ENCODE measurements at places on chromosomes 12 and 14.
A peak's percentile ranks its signal among the peaks of the same experiment; 100 is the strongest.

DNA sequence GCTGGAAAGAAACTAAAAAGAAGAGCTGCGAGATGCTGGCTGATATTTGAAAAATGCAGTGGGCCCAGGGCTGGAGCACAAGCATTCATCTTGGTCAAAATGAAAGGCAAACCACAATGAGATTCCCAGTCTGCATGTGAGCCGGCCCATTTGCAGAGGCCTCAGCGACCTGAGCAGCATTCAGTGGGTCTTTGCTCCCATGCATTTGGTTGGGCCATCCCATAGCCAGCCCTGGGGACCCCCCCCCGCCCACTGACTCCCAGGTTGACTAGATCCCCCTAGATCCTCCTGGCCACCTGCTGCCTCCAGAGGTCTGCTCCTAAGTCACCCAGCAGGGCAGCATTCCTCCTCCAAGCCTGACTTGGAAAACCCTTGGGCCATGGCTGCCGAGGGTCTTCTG lies 59.8 kb downstream of the PRMT8 start:
- DNase-seq: no peak

DNA sequence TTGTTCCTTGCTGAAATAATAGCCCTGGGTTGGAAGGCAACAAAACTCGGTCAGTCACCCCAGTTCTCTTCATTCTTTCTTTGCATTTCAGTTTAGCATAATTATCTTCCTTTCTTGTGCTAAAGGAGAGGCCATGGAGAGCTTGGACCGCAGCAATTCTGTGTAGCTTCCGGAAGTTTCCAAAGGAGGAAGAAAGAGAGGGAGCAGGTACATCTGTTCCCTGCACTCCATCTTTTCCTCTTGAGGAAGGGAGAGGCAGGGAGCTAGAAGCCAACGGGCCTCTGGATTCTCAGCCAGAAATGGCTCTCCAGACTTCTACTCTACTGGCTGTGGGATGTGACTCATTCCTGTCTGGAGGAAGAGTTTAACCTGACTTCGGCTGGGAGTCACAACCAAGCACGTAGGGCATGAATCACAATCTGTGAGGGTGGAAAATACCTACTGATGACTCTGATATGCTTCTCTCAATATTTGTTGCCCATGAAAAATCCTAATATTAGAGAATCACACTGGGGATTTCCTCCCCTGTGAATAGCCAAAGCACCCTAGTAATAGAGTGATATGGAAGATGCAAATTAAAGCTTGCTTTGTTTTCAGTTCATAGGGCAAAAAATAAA lies 17.0 kb downstream of the ANO6 start:
- no peak for DNase-seq

- no peak for DNase-seq
Measured at GRCh38 chr12:56021889-56022497, 1.1 kb downstream of the IKZF4 start.

DNA sequence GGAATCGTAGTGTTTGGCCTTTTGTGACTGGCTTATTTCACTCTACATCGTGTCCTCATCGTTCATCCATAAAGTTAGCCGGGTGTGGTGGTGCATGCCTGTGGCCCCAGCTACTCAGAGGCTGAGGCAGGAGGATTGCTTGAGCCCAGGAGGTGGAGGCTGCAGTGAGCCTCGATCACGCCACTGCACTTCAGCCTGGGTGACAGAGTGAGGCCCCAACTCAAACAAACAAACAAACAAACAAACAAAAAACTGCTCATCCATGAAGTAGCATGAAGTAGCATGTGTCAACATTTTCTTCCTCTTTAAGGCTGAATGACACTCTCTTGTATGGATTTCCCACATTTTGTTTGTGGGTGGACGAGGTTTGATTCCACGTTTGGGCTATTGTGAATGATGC lies 44.0 kb upstream of the MEG3 start:
- DNase-seq: no peak

- DNase-seq: no peak
Measured at GRCh38 chr12:64010069-64010686, 165.7 kb downstream of the SRGAP1 start.

GRCh38 chr12:128745772-128746689 lies 77.7 kb downstream of the SLC15A4 start:
- DNase-seq: no peak

DNA sequence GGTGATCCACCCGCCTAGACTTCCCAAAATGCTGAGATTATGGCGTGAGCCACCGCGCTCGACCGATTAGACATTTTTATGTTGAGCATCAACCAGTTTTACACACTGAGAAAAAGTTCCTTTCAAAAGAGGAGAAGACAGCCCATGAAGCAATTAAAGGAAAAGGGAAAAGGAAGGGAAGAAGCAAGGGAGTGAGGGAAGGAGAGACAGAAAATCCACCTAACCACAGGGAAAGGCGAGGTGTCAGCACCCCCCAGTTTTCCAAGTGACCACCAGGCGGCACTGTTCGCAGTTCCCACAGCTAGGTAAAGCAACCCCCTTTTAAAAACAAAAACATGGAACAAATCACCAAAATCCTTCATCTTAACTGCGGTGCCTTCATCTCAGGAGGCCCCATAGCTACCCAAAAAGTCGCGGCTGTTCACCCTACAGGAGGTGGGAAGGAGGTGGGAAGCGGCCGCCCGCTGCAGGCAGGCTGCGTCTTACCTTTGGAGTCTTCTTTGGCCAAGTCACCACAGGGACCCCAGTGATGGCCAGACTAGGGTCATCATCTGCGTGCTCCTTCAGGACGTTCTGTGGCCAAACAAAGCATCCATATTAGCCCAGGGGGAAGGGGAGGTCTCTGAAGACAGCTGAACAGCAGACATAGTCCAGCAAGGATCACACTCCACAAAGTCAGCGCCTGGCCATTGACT lies 86.6 kb downstream of the KDM2B start:
- DNase-seq: peak; percentile 30

- DNase-seq: no peak
Measured at GRCh38 chr14:52314595-52315354, 663 bp downstream of the PTGER2 start.

DNA sequence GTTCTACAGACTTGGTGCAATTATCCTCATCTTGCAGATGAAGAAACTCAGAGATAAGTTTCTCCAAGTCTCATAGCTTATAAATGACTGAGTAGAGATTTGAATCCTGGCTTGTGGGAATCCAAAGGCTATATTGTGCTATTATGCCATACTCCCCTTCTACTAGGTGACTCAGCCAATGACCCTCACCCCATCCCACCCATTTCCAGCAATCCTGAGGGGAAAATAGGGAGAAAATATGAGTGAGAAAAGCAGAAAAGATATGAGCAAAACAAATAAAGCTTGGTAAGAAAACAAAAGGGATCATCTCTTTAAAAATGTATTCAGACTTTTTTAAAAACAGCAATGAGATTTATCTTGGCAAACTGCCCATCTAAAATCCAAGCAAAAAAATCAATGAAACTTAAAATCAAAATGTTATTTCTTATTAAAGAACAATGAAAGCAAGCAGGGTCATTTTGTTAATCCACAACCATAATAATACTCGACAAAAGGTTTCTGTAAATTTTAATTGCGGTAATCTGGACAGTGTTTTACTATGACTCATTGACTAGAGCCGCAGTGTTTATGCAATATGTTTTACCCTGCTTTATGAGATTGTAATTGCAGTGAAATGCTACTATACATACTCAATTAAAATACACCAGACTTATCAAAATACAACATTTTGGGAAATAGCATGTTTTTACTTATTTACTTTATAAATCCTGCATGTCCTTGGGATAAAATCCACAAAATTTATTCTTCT lies 13.1 kb upstream of the LGR5 start:
- no peak for DNase-seq

DNA sequence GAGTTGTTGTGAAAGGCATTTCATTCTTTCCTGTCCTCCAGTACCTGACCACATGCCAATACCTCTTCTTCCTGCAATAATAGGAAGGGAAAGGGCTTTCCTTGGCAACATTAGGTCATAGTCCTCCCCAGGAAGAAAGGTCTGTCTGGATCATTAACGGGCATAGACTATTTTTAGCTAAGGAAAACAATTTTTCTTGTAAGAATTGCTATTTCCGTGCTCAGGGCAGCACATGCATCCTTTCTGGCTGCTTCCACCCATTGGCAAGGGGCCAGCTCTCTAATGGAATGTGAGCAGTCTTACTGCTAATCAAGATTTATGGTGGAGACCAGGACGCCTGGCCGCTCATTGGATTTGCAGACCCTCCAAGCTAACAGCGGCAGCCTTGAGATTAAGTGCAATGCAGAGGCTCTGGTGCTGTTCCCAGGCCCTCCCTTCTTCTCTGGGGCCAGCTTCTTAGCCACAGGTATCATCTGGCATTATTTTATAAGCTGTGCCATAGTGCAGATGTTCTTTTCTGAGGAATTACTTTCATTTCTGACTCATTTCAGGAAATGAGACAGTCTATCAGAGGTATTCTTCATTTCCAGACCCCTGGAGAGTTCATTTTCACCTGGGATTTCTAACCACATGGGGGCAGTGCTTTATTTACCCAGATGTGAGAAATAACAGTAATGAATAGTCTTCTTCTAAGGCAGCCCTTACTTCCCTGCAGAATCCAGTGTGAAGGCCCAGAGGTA lies 52.9 kb downstream of the ANO6 start:
- DNase-seq: no peak

DNA sequence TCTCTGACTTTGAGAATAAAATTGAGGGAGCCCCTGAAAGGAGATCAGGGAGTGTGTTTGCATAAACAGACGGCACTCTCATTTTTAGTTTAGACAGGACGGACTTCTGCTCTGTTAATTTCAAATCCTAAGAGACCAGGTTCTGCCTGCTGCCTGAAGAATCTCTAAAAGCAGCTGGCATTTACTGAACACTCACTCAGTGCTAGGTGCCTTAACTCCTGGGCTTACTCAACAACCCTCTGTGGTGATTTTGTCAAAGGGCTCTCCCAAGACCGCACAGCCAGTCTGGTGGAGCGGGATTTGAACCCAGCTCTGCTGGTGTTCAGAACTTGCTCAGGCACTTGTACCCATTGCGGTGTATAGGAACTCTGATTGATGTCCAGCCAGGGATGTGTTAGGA lies 2.2 kb downstream of the ORAI1 start:
- no peak for DNase-seq

GRCh38 chr14:101482066-101482465 lies 79.2 kb upstream of the DIO3 start:
- no peak for DNase-seq

- DNase-seq: no peak
Measured at GRCh38 chr14:69719501-69719951, 47.4 kb upstream of the SRSF5 start.

GRCh38 chr12:30286345-30286926 lies 409.2 kb downstream of the IPO8 start:
- no peak for DNase-seq

GRCh38 chr12:94326234-94326633 lies 133.4 kb downstream of the CEP83 start:
- DNase-seq: no peak

- DNase-seq: no peak
Measured at GRCh38 chr12:67484791-67485480, 163.6 kb upstream of the DYRK2 start.

- no peak for DNase-seq
Measured at GRCh38 chr14:31137214-31137889, 70.2 kb downstream of the HECTD1 start.

DNA sequence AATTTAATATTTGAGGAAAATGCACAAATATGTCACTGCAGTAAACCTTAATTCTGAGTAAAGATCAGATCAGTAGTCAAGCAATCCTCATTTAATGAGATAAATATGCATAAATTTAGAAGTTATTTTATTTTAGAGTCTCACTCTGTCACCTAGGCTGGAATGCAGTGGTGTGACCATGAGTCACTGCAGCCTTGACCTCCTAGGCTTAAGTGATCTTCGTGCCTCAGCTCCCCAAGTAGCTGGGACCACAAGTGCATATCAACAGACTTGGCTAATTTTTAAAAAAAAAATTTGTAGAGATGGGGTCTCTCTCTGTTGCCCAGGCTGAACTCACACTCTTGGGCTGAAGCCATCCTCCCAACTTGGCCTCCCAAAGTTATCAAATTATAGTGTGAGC lies 41.3 kb downstream of the LMO3 start:
- no peak for DNase-seq

DNA sequence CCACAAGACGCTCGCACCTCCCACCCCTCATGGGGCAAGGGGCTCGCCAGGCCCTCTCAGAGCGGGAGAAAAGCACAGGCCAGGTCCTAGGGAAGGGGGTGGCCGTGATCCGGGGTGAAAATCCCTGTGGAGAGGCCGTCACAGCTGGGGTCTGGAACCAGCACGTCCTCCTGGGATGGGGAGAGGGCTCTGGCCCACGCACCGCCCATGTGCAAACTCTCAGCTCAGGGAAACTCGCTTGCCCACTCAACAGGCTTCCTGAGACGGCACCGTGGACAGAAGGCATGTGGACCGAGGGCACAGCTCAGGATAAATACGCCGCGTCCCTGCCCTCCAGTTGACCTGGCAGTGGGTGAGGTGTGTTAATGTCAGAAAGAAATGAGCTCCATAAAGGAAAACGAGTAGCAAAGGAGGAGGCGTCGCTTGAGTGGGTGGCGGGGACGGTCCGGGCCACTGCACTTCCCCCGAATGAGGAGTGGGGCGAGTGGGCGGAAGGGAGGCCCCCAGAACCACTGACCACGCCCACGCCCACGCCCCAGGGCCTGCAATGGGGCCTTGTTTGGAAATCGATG lies 57.6 kb upstream of the GALNT9 start:
- no peak for DNase-seq

DNA sequence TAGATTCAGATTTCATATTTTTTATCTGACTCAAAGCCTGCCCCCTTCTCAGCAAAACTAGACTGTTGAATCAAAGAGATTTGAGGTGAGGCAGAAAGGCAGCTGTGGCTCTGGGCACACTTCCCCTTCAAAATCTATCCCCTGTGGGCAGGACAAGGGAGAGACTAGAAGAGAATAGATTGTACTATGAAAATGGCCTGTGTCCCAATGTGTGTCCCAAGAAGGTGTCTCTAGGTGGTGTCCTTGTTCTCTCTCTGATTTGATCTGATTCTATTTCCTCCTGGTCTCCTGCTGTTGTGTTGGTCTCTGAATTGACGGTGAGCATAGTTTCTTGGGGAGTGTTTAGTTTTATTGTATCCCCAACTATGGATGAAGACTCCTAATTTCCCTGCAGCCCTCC lies 565.8 kb upstream of the ATP2B1 start:
- DNase-seq: no peak

DNA sequence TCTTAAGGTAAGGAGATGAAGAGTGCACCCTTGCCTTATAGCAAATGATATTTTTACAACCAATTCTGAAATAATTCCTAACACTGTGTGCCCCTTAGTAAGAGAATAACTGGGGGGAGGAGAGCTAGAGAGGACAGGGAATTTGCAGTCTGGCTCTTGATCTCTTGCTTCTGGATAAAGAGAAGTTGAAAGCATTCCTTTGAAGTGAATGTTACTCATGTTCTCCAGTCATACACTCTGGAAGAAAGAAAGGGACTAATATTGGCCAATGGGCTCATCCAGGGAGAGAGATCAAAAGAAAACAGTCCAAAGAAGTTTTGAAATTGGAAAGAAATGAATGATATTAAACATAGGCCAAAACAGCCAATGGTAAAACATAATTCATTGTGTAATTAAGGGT lies 25.3 kb downstream of the C12orf75 start:
- DNase-seq: no peak
